ENCODE measurements at places on chromosomes 3 and 15.

GRCh38 chr15:26628879-26629529 lies 143.9 kb downstream of the GABRB3 start:
- DNase-seq = no peak

GRCh38 chr15:53808058-53808706 lies 48.7 kb upstream of the WDR72 start:
- no peak for DNase-seq

DNA sequence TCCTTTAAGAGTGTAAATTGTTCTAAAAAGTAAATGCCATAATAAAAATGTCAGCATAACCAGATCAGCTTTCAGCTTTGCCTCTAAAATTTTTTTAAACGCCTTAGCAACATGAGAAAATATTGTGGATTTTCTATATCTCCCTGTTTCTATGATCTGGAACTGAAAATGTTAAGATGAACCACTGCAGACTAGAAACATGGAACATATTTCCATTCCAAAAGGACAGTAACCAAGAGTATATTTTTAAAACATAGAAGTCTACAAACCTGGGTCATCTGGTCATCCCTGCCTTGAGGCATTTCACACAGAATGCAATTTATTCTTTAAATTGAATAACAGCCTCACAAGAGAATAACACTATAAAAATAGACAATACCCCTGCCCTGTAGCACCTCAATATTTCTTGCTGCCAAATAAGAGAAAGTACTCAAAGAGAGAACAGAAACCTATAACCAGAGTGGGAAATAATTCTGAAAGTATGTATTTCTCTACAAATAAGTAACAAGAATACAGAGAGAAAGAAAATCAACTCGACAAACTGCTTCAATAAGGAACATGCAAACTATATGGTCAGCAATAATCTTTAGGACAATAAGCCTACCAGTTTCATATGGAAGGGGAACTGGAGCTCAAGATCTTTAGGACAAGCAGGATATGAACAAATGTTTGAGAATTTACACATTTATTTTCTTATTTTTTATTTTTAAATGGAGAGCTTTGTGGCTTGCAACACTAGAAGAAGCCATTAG lies 949.0 kb downstream of the EPHA3 start:
- no peak for DNase-seq

DNA sequence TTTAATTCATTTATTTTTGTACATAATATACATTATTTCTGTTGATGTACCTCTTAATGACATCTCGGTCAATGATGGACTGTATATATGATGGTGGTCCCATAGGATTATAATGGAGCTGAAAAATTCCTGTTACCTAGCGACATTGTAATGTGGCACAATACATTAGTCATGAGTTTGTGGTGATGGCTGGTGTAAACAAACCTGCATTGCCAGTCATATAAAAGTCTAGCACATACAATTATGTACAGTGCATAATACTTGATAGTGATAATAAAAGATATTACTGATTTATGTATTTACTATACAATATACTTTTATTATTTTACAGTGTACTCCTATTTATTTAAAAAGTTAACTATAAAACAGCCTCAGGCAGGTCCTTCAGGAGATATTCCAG lies 15.1 kb downstream of the TTC14 start:
- DNase-seq = no peak

DNA sequence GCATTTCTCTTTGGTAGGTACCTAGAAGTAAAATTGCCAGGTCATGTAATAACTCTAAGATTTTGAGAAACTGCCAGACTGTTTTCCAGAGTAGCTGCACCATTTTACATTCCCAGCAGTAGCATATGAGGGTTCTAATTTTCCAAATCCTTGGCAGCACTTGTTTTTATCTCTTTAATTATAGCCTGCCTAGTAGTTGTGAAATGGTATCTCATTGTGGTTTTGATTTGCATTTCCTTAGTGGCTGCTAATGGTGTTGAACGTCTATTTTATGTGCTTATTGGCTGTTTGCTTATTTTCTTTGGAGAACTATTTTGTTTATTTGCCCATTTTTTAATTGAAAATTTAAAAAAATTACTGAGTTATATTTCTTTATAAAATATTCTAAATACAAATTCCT lies 117.9 kb downstream of the TCF12 start:
- no peak for DNase-seq

DNA sequence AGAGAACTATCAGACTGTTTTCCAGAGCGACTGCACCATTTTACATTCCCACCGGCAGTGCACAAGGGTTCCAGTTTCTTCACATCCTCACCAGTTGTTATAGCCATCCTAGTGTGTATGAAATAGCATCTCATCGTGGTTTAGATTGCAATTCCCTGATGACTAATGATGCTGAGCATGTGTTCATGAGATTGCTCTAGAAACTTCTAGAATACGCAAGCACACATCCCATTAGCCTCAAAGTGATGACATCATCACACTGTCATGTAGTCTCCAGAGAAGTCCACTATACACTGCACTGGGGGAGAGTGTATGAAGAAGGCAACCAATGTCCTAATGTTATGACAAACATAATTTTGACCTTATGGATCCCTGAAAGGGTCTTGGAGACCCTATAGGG lies 30.1 kb downstream of the FBLN2 start:
- no peak for DNase-seq
